ENCODE measurements at places on chromosomes 2 and 18.

GRCh38 chr2:241558532-241559322 is at the start of gene BOK:
TSS of gene BOK (plus strand) at chr2:241558745. CDS start at chr2:241559484, 739 bp downstream.
- no peak within 1 kb of the TSS for H3K27ac ChIP-seq
- no peaks in the 10 kb centered on the region for H3K36me3 ChIP-seq
- peak within 1 kb of the TSS; percentile 54 for H3K4me3 ChIP-seq
- H3K27me3 ChIP-seq: peaks cover 2% of the 10 kb centered on the region

GRCh38 chr2:180110469-180110868 is 103.4 kb upstream of the CWC22 start:
- H3K4me1 ChIP-seq: no peaks in the 10 kb centered on the region
- H3K36me3 ChIP-seq: no peaks in the 10 kb centered on the region
- H3K27me3 ChIP-seq: no peaks in the 10 kb centered on the region
- no peak overlapping the region for H3K27ac ChIP-seq

GRCh38 chr2:40037303-40037702 is 258.2 kb upstream of the THUMPD2 start:
- no peak overlapping the region for H3K4me3 ChIP-seq
- H3K27ac ChIP-seq: no peak overlapping the region
- H3K27me3 ChIP-seq: no peaks in the 10 kb centered on the region
- DNase-seq: no peak
- no peaks in the 10 kb centered on the region for H3K36me3 ChIP-seq

GRCh38 chr2:21231985-21232384 is 108.2 kb downstream of the TDRD15 start:
- H3K27ac ChIP-seq: no peak overlapping the region
- H3K4me1 ChIP-seq: no peaks in the 10 kb centered on the region
- no peak for DNase-seq
- no peaks in the 10 kb centered on the region for H3K36me3 ChIP-seq
- no peak overlapping the region for H3K4me3 ChIP-seq

GRCh38 chr2:31442376-31442775 is 27.8 kb upstream of the XDH start:
- no peak overlapping the region for H3K4me3 ChIP-seq
- no peaks in the 10 kb centered on the region for H3K27me3 ChIP-seq
- H3K36me3 ChIP-seq: no peaks in the 10 kb centered on the region
- no peak for DNase-seq
- H3K4me1 ChIP-seq: no peaks in the 10 kb centered on the region

DNA sequence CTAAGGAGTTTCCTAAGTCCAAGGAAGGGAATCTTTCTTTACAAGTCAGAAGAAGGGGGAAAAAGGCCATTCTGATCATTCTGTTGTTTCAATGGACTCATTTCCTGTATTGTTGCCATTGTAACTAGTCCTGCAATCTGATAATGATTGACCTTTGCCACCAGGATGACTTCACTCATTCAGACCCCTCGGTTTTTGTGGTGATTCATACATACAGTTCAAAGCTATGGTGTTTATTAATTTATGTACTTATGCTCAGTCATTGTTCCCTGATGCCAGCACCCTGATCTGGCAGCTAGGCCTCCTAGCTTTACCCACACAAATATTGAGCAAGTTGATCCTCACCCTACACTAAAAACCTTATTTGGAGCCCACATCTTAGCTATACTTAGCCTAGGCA is 57.6 kb upstream of the ZNF519 start:
- DNase-seq: no peak
- no peaks in the 10 kb centered on the region for H3K27me3 ChIP-seq
- no peak overlapping the region for H3K4me3 ChIP-seq

- H3K36me3 ChIP-seq: no peaks in the 10 kb centered on the region
- H3K27ac ChIP-seq: no peak overlapping the region
- no peak overlapping the region for H3K4me3 ChIP-seq
- H3K27me3 ChIP-seq: no peaks in the 10 kb centered on the region
- no peaks in the 10 kb centered on the region for H3K4me1 ChIP-seq
- no peak for DNase-seq
Observed at GRCh38 chr2:180625006-180625844, 355.2 kb upstream of the UBE2E3 start.

DNA sequence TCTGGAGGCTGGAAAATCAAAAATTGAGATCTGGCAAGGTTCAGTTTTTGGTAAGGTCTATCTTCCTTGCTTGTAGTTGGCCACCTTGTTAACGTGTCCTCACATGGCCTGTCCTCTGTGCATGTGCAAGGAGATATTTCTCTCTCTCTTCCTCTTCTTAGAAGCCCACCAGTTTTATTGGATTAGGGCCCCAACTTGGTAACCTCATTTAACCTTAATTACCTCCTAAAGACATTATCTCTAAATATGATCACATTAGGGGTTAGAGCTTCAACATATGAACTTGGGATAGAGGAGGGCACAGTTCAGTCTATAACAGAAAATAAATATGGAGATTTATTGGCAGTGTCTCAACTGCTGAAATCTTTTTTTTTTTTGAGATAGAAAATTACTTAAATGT is 19.6 kb upstream of the RND3 start:
- DNase-seq: no peak
- no peaks in the 10 kb centered on the region for H3K27me3 ChIP-seq
- no peaks in the 10 kb centered on the region for H3K4me1 ChIP-seq
- no peak overlapping the region for H3K4me3 ChIP-seq

- H3K4me1 ChIP-seq: no peaks in the 10 kb centered on the region
- no peak for DNase-seq
- H3K4me3 ChIP-seq: no peak overlapping the region
- no peaks in the 10 kb centered on the region for H3K36me3 ChIP-seq
Observed at GRCh38 chr2:140286377-140286776, 1506.2 kb upstream of the NXPH2 start.

DNA sequence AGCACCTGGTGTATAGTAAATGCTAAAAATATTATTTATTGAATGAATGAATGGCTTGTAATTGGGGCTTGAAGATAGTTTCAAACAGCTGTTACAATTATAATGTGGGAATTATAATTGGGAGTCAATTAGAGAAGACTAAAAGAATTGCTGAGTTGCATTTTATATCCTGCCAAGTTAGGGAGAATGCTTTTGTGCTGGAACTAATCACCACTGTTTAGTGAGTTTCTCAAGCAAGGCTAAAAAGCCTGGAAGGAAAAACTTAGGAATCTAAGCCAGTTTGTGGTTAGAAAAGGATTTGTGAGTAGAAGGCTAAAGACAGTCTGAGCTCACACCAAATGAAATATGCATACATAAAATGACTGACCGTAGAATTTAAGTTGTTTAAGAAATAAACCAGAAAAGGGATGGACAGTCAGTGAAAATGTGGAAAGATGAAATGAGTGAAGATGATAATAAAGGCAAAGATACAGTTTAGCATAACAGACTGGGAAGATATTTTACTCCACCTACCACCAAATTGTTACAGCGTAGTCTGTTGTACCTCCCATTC is 647.7 kb upstream of the FSHR start:
- no peaks in the 10 kb centered on the region for H3K36me3 ChIP-seq
- H3K4me1 ChIP-seq: no peaks in the 10 kb centered on the region
- H3K4me3 ChIP-seq: no peak overlapping the region
- DNase-seq: no peak

GRCh38 chr2:5946225-5947115 is 254.3 kb downstream of the SOX11 start:
- DNase-seq: no peak
- H3K4me1 ChIP-seq: peaks cover 10% of the 10 kb centered on the region
- no peaks in the 10 kb centered on the region for H3K36me3 ChIP-seq
- no peaks in the 10 kb centered on the region for H3K27me3 ChIP-seq
- peak overlapping the region; percentile 80 for H3K27ac ChIP-seq
